ENCODE measurements at places on chromosomes 3 and 15.

DNA sequence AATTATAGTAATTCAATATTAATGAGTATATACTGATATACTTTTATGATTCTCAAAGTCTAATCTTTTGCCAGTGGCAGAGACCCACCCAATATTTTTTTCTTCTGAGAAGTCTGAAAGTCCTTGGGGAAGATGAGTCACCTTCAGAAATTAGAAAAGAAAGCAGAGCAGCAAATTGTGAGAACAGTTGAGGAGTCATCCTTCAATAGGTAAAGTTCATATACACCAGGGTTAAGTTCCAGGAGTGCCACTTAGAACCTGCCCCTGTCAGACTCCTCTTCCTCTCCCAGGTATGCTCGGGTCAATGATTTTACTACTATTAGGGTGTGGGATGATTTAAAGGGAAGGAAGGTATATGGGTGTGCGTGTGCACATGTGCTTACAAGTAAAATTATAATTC lies 7.1 kb downstream of the CLRN1 start:
- no peak for DNase-seq

GRCh38 chr3:100928638-100929428 lies 64.4 kb downstream of the ABI3BP start:
- DNase-seq: no peak

- DNase-seq: no peak
These were observed 37.7 kb upstream of the SYNPR start for GRCh38 chr3:63240381-63240902.

GRCh38 chr3:165744025-165744424 lies 93.2 kb downstream of the BCHE start:
- no peak for DNase-seq

DNA sequence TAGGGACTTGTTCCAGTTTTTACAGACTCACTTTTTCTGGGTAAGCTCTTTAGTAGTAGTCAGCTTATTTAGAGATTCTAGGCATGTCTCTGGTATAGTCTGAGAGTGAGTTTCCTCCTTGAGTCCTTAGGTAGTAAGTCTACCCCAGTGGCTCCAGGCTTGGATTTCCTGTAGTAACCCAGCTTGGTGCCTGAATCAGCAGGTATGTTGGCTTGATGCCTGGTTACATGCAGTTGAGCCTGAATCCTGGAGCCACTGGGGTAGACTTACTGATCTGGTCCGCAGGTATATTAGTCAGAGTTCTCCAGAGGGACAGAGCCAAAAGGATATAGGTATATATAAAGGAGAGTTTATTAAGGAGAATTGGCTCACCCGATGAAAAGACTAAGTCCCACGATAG lies 85.8 kb upstream of the RBMS3 start:
- DNase-seq: no peak

GRCh38 chr15:36726224-36726623 lies 146.8 kb downstream of the CDIN1 start:
- no peak for DNase-seq

- DNase-seq: peak; percentile 87
These were observed 790 bp downstream of the LAMP3 start for GRCh38 chr3:183161552-183162336.

- DNase-seq: no peak
These were observed 12.5 kb upstream of the KBTBD12 start for GRCh38 chr3:127902486-127902885.

GRCh38 chr3:61347981-61348380 lies 96.7 kb upstream of the FHIT start:
- no peak for DNase-seq

DNA sequence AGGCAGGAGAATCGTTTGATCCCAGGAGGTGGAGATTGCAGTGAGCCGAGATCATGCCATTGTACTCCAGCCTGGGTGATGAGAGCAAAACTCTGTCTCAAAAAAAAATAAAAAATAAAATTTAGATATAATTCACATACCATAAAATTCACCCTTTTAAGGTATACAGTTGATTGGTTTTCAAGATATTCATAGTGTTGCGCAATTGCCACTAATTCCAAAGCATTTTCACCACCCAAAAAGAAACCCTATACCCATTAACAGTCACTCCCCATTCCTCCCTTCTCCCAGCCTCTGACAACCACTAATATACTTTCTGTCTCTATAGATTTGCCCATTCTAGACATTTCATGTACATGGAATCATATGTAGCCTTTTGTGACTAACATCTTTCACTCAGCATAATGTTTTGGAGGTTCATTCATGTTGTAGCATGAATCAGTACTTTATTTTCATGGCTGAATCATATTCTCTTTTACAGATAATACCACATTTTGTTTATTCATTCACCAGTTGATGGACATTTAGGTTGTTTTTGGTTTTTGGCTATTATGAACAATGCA lies 116.7 kb downstream of the RASA2 start:
- no peak for DNase-seq

DNA sequence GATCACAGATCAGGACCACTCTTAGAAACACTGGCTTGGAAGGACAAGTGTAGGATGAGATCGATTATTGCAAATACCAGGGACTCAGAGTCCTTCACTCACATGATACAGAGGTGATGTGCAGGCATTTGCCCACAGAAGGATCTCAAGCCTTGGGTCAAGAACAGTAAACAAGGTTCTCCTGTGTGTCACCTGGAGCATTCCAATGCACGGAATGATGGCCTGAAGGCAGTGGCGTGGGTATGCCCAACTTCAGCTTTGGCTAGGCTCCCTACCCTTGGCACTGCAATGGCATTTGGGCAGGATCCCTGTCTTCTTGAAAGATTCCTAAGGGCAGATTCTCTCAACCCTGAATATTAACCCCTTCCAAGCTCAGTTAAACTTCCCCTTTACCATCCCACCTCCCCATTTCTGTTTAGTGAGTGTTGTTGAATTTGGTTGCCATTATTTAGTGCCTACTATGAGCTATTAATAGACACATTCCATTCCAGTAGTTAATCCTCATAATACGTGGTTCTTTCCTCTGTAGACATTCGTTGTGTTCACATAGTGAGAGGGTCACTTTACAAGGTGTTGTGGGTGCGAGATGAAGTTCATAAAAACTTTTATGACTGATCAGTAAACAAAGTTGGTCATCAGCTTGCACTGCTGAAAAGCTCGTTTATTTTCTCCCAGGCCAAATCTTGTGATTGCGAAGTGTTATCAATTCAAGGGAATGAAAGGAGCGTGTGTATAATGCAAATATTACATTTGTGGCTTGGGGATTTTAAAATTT lies 1.1 kb upstream of the LZTFL1 start:
- DNase-seq: no peak

DNA sequence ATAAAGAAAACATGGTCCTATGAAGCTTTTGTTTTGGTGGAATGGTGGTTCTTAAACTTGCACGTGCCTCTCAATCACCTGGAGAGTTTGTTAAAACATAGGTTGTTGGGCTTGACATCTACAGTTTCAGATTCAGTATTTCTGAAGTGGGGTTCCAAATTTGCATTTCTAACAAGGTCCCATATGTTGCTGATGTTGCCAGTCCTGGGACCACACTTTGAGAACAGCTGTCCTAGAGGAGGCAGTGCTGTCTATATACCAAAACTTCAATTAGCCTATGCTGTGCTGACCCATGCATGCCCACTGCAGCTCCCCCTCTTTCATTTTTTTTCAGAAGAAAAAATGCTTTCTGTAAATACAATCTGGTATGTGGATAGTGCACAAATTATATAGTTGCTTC lies 31.3 kb downstream of the ALCAM start:
- no peak for DNase-seq

- DNase-seq: no peak
These were observed 13.2 kb upstream of the CCDC13 start for GRCh38 chr3:42786212-42786611.

DNA sequence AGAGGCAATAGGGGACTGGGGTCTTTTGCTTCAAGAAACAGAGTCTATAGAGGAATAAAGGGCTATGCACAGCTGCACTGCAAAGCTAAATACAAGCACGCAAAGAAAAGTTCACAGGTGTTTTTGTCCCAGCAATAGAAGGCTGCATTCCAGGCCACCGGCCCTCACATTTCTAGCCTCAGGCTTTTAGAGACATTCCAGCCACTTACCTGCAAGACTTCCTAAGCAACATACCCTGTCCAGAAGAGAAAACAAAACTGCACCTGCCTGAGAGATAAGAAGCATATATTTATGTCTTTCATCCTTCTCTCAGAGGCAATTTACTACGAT lies 220.5 kb downstream of the OPA1 start:
- no peak for DNase-seq

DNA sequence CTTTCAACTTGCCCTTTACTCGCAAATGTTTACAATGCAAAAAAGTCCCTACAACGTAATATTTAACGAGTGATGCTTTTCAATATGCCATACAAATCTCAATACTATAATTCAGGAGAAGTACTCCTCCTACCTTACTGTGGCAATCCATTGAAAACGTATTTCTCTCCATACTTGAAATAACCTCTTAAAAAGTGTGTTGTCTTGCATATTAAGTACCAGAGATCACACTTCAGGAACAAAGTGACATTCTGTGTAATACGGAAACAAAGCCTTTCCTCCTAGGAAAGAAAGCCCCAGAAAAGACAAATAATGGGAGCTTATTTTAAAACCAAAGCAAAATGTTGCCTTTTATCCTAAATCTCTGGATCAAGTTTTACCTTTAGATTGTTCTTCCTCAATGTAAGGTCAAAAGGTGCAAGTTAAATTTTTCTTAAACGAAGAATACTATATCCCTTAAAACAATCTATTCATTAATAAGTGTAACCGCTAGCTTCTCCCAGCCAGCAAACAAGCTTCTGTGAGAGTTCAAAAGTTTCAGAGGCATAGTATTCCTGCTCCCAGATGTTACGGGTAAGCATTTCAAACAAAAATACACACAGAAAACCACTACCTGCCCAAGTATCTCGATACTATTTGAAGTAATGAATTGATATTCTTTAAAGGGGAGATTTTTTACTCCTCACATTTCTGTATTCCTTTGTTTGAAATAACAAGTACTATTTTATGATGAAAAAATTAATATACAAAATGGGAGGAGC lies 1.7 kb downstream of the TJP1 start:
- no peak for DNase-seq

DNA sequence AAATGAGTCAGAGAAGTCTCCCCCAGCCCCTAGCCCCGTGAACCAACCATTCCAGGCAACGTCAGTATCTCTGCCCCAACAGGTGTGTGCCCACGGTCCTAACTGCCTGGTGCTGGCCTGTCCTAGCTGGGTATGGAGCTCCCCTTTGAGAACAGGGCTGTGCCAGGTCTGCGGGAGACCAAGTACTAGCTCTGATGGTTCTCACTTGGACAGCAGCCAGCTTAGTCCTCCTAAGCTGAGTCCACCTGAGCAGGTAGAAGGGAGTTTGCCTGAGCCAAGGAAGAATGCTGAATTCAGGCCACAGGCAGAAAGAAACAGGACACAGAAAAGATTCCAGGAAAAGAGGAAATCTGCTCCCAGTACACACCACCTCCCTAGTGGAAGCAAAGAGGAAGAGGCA lies 33.1 kb upstream of the PARL start:
- DNase-seq: no peak

GRCh38 chr3:131233900-131234668 lies 147.5 kb upstream of the NUDT16 start:
- DNase-seq: no peak

GRCh38 chr3:127772273-127772672 lies 50.0 kb downstream of the MGLL start:
- DNase-seq: no peak

DNA sequence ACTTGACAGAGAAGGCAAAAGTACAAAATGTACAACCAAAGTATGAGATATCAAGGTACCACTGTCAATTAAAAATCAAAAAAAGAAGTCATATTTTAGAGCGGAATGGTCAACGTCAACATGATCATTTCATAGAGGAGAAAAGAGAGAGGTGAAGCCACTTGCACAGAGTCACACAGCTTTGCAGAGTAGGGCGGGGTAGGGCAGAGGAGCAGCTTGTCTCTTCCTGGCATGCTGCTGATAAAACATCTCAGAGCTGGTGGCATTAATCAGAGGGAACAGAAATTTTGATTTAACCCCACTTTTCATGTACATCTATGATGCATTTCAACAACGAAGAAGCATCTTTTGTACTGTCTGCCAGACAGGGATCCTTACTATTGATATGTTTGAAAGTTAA lies 5.2 kb upstream of the IGF1R start:
- no peak for DNase-seq

GRCh38 chr3:112904786-112905185 lies 58.1 kb upstream of the CD200R1L start:
- no peak for DNase-seq

DNA sequence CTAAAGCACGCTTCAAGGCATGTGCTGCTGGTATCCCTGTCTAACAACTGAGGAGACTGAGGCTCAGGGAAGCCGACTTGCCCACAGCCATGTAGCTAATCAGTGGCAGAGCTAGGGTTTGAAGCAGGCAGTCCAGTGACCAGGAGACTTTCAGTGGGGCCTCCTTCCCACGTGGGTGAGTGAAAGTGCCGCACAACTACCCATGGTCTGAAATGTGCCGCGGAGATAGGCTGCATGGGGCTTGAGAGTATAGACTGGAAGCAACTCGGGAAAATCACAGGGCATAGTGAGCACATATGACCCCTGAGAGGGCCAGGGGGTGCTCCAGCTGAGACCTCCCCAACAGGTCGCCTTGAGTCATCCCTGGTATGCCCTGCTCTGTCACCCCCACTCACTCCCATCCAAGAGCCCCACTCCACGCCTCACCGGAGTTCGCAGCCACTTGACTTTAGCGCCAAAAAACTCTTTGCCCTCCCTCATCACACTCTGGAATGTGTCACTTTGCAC lies 19.1 kb downstream of the FAM174B start:
- DNase-seq: no peak

DNA sequence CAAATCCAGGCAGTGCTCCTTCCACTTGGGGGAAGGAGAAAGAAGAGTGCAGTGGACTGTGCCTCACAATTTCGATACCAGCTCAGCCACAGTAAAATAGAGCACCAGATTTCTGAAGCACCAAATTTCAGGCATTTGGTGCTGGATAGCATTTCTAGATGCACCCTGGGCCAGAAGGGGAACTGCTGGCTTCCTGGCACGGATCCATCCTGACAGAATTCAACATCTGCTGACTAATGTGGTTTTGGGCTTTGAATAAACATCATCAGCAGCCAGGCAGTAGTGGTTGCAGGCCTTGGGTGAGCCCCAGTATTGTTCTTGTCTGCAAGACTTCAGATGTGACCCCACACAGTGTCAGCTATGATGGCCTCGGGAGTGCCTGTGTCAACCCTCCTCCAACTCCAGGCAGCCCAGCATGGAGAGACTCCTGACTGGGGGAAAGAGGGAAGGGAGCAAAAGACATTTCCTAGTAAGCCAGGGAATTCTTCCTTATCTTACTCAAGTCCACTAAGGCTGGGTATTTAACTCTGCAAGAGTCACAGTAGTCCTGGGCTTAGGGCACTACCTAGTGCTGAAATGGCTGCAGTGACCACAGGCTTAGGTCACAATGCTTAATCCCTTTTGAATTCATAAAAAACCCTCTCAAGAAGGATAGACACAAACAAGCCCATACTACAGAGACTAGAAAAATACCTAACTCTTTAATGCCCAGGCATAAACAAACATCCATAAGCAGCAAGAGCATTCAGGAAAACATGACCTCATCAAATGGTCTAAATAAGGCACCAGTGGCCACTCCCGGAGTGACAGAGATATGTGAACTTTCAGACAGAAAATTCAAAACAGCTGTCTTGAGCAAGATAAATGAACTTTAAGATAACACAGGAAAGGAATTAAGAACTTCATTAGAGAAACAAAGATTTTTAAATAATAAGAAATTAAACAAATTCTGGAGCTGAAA lies 74.7 kb downstream of the SPATA16 start:
- DNase-seq: peak; percentile 52
